SW480 (cell line): ENCODE measurements at places on chromosomes 11 and 22.

GRCh38 chr11:92850296-92850826, 119.1 kb upstream of the MTNR1B start:
- DNase-seq = no peak

DNA sequence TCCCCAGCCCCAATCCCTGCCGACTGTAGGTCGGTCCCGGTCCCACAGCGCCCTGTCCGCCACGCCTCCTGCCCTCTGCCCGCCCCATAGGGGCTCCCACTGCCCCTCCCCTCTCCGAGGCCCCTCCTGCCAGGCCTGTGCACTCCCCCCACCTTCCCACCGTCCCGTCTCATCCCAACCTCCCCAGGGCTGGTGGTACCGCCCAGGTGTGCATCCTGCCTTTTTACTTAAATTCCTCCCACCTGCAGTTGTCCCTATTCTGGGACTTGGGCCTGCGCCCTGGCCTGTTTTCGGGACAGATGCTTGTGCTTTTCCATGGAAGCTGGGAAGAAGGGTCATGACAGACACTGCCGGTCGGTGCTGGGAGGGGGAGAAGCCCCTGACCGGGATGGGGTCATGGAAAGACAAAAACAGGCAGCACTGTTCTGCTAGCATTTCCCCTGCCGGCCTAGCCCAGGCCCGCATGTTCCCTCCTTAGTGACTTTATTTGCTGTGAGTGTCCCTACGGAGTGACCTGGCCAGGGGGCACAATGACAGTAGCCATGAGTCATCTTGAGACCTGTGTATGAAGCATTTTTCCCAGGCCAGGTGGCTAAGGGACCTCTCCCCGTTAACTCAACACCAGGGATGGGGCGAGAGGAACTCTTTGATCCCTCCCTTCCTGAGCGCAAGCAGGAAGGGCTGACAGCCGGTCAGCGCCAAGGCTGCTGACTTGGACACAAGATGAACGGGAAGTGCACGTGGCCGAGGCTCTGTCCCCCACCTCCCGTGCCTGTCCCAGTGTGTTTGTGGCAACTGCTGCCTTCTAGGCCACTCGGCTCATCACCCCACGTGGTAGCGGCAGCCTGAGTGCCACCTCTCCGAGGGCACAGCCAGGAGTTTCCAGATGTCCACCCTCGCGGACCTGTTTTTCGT, 7.1 kb downstream of the TBX1 start:
- DNase-seq = peak; percentile 49

GRCh38 chr11:125257190-125257579, 92.6 kb downstream of the PKNOX2 start:
- DNase-seq = no peak

DNA sequence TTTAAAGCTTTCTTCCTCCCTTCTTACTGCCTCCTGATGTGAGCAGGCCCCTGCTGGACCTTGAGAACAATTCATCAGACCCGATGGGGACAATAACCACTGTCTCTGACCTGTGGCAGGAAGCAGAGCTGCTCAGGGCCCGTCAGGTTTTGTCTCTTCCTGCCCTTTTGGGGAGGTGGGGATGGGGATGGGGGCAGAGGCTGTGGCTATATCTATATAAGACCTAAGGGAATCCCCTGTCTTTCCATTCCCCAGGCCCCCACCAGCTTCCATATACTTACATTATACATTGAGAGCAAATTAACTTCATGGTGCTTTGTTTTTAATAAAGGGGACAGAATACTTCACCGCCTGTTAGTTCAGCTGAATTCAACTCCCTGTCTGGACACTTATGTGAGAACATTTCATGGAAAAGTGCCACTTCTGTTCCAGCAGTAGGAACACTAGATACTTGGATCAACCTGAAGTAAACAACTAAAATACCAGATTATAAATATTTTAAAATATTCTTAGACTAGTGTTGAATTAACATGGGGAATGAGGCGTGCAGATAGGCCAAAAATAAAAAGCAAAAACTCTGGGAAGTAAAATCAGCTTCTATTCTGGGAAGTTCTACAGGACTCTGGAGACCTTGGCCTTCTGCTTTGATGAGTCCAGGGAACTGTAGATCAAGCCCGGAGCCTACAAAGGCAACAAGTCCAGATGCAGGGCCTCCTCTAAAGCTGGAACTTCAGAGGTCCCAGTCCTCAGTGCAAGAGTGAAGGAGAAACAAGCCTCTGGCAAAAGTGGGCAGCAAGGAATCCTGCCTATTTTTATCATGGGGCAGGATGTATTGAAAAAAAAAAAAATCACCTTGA, 11.1 kb downstream of the ZP1 start:
- DNase-seq = no peak

GRCh38 chr11:9231848-9232177, 33.3 kb downstream of the DENND5A start:
- no peak for DNase-seq
